ENCODE measurements at places on chromosomes 12 and 14.

- DNase-seq, result no peak
Measured at GRCh38 chr12:24226745-24227350, 277.4 kb upstream of the SOX5 start.

- no peak for DNase-seq
Measured at GRCh38 chr14:30869551-30870155, 4.7 kb upstream of the COCH start.

GRCh38 chr12:14982562-14982961, 9.7 kb downstream of the PDE6H start:
- DNase-seq, result no peak

DNA sequence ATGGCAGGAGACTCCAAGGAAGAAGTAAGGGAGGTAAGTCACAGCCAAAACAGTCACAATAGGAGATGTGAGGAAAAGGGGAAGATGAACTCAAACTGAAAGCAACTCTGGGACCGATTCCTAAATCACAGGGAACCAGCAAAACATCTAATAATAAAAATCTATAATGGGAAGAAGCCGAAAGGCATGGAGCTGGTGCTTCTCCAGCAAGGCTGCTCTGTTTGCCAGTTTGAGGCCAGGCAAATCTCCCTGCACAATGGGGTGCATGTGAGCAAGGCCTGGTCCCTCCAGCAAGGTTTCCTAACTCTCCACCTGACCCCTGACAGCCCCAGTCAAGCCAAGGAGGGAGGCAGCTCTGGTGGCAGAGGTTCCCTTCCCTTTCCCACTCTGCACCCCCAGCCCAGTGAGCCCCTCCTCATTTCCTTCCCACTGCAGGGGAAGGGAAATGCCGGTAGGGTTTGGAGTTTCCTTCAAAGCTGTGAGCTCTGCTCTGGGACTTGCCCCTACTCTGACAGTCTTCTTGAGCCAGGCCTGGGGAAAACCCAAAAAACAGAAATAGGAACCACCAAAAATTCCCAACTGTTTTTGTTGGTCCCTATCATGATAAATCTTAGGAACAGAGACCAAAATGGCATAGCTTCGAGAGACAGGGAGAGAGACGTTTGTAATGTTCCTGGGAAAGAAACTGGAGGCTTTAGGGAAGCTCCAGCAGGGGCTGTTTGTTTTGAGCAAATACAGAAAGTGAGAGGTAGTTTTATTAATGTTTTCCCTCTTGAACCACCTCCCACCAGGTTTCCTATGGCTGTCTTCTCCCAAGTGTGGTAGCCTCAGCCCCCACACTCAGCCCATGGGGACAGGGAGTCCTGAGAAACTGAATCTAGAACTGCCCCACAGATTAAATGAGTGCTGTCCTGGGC, 34.6 kb downstream of the FMNL3 start:
- no peak for DNase-seq

GRCh38 chr12:106906715-106907114, 49.0 kb upstream of the TMEM263 start:
- DNase-seq, result no peak
